ENCODE measurements at places on chromosomes 16 and 17.

- DNase-seq: no peak
Measured at GRCh38 chr16:75614066-75614897, 8.8 kb downstream of the ADAT1 start.

GRCh38 chr17:58097384-58098088 is 14.3 kb downstream of the DYNLL2 start:
- DNase-seq: no peak

DNA sequence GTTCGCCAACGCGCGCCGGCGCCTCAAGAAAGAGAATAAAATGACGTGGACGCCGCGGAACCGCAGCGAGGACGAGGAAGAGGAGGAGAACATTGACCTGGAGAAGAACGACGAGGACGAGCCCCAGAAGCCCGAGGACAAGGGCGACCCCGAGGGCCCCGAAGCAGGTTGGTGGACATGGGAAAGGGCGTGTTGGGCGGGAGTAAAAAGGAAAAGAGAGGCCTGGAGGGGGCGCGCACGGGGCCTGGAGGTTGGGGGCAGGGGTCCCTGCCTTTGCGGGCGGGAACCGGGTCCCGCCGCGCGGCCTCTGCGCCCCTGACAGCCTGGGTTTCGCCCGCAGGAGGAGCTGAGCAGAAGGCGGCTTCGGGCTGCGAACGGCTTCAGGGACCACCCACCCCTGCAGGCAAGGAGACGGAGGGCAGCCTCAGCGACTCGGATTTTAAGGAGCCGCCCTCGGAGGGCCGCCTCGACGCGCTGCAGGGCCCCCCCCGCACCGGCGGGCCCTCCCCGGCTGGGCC is 2.1 kb downstream of the IRX5 start:
- DNase-seq: no peak

GRCh38 chr16:67558859-67559258 is 3.5 kb upstream of the CTCF start:
- no peak for DNase-seq

- DNase-seq: no peak
Measured at GRCh38 chr16:84840687-84841627, 21.2 kb downstream of the CRISPLD2 start.

- DNase-seq: peak; percentile 60
Measured at GRCh38 chr16:4675864-4676786, 17.2 kb upstream of the NUDT16L1 start.

GRCh38 chr17:3683054-3683511 is 12.9 kb downstream of the P2RX5 start:
- DNase-seq: peak; percentile 41

DNA sequence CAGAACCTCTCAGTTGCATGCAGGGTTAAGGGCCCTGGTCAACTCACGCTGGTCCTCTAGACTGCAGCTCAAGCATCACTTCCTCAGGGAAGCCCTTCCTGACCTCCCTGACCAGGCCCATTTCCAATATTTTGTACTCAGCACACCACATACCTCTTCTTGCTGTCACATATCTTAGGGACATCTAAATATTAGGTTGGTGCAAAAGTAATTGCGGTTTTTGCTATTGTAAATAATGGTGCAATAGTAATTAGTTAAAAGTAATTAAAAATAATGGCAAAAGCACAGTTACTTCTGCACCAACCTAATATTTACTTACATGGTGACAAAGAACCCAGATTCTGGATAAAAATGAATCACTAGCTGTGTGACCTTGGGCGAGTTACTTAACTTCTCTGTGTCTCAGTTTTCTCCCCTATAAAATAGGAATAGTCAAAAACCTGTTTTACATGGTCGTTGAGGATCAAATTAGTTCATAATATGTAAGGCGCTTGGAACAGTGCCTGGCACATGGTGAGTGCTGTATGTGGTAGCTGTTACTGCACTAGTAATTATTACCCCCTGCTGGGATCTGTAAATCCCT is 177.4 kb downstream of the PRKCB start:
- no peak for DNase-seq

- no peak for DNase-seq
Measured at GRCh38 chr17:80419255-80419654, 4.3 kb downstream of the ENDOV start.

- no peak for DNase-seq
Measured at GRCh38 chr16:52451971-52452421, 94.9 kb downstream of the TOX3 start.

GRCh38 chr17:21269394-21269793 is 15.1 kb upstream of the MAP2K3 start:
- DNase-seq: no peak

DNA sequence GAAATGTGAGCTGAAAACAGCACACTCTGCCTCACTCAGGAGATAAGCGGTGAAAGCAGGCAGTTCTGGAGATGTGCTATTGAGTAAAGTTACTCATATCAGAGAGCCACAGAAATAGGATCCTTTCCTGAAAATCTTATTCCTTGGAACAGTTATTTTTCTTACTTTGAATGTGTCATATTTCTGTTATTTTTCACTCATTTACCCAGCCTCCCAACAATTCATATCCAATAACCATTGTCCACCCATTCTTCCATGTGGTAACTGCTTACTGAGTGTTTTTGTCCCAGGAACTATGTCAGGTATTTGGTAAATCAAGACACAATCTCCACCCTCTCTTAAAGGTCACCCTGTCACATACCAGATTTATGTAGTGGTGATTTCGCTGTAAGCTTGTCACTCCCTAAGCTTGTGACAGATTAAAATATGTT is 144.9 kb downstream of the PARN start:
- DNase-seq: no peak

DNA sequence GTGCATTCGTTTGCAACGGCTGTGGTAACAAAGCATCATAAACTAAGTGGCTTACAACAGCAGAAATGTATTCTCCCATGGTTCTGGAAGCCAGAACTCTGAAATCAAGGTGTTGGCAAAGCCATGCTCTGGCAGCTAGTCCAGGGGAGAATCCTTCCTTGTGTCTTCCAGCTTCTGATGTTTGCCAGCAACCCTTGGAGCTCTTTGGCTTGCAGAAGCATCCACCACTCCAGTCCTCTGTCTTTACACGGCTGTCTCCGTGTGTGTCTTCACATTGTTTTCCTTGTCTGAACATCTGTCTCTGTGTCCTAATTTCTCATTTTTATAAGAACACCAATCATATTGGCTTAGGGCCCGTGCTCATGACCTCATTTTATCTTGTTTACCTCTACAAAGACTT is 265.3 kb upstream of the HSBP1 start:
- no peak for DNase-seq

- DNase-seq: no peak
Measured at GRCh38 chr16:23394141-23394831, 58.7 kb downstream of the COG7 start.

DNA sequence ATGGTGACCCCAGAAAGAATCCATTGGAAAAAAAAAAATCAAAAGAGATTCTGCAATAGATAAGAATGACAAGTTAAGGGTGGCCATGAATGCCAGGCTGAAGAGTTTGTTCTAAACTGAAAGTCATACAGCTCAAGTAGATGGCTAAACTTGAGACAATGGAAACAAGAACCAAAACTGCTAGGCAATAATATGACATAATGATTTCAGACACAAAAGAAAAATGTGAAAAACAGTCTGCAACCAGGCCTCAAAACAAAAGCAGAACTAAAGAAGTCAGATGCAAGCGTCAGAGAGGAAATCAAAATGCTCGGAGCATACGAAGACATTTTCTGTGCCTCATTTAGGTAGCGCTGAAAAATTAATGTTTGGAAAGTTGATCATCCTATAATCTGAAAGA is 54.4 kb upstream of the YPEL2 start:
- DNase-seq: no peak

DNA sequence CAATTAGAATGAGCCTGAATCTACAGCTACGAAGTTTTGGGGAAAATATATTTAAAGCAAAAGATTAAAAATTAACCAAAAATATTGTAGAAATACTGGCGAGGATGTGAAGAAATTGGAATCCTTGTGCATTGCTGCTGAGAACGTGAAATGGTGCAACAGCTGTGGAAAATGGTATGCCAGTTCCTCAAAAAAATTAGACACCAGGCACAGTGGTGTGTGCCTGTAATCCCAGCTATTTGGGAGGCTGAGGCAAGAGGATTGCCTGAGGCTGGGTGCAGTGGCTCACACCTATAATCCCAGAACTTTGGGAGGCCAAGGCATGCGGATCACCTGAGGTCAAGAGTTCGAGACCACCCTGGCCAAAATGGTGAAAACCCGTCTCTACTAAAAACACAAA is 119.9 kb upstream of the TMEM97 start:
- no peak for DNase-seq

DNA sequence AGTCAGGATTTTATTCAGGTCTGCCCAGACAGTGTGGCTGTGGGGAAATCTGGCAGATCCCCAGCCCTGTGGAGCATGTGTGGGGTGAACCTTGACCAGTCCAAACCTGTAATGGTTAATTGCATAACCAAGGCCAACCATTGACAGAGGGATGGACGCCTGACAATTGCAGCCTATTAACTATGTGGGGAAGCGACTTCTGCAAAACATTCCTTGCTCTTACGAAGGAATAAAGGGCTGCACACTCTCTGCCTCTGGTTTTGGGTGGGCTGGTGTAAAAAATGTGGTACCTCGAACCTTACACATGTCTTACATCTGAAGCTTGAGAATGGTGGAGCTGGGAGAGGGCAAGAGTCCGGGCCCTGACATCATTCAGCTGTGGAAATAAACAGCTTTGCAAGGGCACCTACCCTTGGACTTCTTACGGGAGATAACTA is 35.8 kb downstream of the MAF start:
- DNase-seq: no peak

DNA sequence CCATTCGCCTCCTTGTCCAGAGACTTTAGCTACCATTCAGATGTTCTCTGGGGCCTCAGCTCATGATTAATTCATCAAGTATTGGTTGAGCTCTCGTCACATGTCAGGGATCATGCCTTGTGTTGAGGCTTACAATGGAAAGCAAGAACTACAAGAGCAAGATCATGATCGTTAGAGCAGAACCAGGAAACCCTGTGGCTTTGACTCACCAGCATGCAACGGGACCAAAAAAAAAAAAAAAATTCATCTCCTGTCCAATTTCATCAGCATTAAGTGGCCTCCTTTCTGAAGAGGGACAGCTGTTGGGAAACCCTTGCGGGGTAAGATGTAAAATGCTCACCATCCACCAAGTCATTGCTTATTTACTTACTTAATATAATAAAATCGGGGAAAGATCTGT is 12.1 kb upstream of the USP10 start:
- DNase-seq: no peak

GRCh38 chr16:8083560-8083959 is 506.8 kb downstream of the TMEM114 start:
- DNase-seq: no peak

- DNase-seq: no peak
Measured at GRCh38 chr16:88539652-88540345, 30.4 kb upstream of the ZC3H18 start.

DNA sequence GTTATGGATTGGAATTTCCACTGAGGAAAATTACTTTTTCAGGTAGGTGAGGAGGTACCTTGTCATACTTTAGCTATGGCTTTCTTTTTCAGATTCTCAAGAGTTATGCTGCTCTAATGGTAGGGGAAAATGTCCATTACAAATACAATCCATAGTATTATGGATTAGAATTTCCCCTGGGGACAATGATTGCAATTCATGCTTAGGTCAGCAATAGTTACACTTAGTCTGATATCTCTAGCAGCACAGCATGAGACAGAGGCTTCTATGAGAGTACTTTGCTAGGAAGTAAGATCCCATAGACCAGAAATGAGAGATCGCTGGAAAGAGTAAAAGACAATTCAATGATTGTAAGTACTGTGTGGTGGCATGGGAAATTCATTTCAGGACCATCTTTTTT is 949.5 kb upstream of the CDH8 start:
- DNase-seq: no peak

DNA sequence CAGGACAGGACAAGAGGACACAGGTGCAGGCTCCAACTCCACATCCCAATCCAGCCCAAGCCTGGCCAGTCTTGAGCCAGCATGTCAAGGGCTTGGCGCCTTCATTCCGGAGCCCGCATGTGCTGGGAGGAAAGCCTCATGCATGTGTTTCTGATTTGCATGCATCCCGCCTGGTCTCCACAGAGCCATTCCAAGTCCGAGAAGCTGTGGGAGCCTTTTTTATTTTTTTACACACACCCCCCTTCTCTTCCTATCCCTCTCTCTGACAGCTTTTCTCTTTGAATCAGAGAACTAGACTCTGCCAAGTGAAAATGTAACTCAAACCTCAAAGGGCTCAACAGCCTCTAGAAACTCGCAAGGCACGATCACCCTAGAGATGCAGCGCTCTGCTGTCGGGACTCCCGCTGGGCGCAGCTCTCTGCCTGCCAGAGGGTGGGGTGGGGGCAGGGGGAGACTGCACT is 45.1 kb downstream of the NOG start:
- DNase-seq: no peak

GRCh38 chr17:1797323-1797722 is 32.4 kb downstream of the SMYD4 start:
- no peak for DNase-seq

GRCh38 chr16:7861891-7862582 is 529.4 kb downstream of the RBFOX1 start:
- no peak for DNase-seq

DNA sequence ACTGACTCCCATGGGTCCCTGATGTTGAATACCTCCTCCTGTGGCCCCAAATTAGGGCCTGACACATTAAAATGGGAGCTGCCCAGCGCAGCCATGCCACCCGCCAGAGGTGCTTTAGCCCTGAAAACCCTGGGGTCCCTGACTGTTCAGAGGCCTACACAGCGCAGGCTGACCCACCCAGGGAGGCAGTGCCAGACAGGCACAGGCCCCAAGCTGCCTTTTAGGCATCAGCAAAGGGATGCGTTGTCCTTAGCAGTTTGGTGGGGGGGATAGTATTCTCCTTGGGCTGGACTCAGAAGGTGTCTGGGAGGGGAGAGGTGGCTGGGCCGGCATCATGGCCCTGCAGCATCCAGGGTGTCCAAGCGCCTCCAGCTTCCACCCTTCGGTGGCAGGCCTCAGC is 1.4 kb downstream of the RAPGEFL1 start:
- no peak for DNase-seq

- no peak for DNase-seq
Measured at GRCh38 chr17:15321556-15322251, 19.7 kb downstream of the TEKT3 start.

- no peak for DNase-seq
Measured at GRCh38 chr17:39352986-39353385, 48.4 kb downstream of the FBXL20 start.

- DNase-seq: no peak
Measured at GRCh38 chr17:31697838-31698237, 161.2 kb downstream of the COPRS start.

DNA sequence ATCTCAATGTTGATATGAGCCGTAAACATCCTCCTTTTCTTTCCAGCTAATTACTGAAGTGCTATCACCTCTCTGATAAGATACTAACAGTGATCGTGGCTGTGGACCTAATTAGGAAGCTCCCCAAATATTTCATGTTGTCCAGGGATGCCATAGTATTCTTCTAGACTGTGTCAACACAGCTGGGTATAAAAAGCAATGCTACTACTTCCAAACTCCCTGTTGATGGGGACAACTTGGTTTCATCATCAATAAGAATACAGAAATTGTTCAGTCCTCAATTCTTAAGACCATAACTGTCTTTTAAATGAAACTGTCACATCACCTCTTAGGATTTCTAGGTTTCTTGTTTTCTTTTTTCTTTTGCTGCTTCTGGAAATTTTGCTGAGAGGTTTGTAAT is 530.6 kb downstream of the TOX3 start:
- no peak for DNase-seq

- no peak for DNase-seq
Measured at GRCh38 chr17:65518256-65518655, 43.2 kb downstream of the AXIN2 start.

Measured in activated effector memory CD4-positive, alpha-beta T cell treated with Interleukin-2 at 50 U/mL for 16 hours (primary cell).